Mesothelial cell of epicardium (in vitro differentiated cells): ENCODE measurements at places on chromosomes 13 and 19.

DNA sequence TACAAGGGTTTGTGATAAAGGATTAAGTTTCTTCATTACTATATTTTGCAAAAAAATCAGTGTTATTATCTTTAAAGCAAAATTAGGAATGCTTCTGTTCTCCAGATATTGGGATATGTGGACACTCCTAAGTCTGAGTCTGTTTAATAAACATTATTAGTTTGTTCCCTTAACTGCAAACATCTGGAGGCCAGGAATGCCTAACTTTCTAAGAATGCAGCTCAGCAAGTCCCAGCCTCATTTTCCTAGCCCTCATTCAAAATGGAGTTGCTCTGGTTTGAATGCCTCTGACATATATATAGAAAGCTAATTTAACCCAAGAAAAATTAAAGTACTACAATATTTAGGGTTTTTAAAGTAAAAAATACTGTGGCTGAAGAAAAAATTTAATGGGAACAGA is 33.6 kb upstream of the EDNRB start:
- H3K36me3 ChIP-seq: no peaks in the 10 kb centered on the region
- no peaks in the 10 kb centered on the region for H3K4me1 ChIP-seq
- H3K27me3 ChIP-seq: no peaks in the 10 kb centered on the region
- H3K4me3 ChIP-seq: no peak overlapping the region
- no peak overlapping the region for H3K27ac ChIP-seq

DNA sequence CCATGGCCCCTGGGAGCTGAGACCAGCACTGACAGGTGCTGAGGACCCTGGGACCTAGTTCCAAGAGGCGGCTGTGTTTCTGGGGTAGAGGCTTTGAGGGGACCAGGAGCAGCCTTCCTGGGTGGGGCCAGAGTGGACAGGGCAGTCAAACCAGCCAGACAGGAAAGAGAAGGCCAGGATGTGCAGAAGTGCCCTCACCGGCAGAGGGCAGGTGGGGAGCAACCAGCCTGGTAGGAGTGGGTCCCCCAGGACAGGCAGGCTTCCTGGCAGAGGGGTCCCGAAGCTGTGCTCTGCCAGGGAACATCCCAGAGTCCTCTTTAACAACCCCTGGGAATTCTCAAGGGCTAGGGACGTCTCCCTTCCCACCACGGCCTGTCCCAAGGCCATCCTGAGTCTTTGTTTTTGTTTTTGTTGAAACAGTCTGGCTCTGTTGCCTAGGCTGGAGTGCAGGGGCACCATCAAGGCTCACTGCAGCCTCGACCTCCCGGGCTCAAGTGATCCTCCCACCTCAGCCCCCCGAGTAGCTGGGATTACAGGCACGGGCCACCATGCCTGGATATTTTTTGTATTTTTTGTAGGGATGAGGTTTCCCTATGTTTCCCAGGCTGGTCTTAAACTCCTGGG is 3.0 kb upstream of the HIPK4 start:
- no peak overlapping the region for H3K27ac ChIP-seq
- H3K27me3 ChIP-seq: no peaks in the 10 kb centered on the region
- H3K36me3 ChIP-seq: no peaks in the 10 kb centered on the region
- H3K4me1 ChIP-seq: peaks cover 6% of the 10 kb centered on the region
- no peak for DNase-seq
- H3K4me3 ChIP-seq: no peak overlapping the region

DNA sequence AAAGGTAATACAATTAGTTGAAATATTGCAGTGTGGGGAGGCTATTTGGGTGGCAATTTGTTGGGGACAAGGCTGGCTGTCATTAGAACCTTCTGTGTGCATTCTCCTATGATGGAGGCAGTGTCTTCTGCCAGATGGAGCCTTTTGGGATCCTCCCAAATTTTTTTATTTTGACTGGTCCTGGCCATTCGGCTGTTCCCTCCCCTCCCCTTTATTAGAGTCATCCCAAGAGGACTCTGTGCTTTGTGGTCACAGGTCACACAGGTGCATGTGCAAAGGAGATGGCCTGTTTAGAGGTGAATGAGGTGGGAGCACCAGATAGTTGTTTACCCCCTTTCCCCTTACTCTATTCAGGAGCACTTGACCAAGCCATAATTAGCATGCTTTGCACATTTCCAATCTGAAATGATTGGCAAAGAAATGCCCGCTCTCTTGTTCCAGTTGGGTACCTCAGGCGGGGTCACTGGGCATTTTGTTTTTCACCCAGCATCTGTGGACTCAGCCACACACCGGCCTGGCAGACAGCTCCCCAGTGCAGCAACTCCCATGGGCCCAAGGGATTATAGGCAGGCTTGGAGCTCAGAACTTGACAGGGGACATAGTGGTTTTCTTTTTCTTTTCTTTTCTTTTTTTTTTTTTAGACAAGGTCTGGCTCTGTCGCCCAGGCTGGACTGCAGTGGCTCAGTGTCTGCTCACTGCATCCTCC is 19.8 kb downstream of the GATAD2A start:
- H3K27me3 ChIP-seq: no peaks in the 10 kb centered on the region
- DNase-seq: no peak
- no peak overlapping the region for H3K4me3 ChIP-seq
- H3K36me3 ChIP-seq: peaks cover 2% of the 10 kb centered on the region

- H3K27me3 ChIP-seq: peaks cover 42% of the 10 kb centered on the region
- peak overlapping the region; percentile 80 for H3K27ac ChIP-seq
- H3K4me1 ChIP-seq: peaks cover 10% of the 10 kb centered on the region
- H3K36me3 ChIP-seq: no peaks in the 10 kb centered on the region
These were observed 697 bp upstream of the DGKH start for GRCh38 chr13:42047561-42048341.

DNA sequence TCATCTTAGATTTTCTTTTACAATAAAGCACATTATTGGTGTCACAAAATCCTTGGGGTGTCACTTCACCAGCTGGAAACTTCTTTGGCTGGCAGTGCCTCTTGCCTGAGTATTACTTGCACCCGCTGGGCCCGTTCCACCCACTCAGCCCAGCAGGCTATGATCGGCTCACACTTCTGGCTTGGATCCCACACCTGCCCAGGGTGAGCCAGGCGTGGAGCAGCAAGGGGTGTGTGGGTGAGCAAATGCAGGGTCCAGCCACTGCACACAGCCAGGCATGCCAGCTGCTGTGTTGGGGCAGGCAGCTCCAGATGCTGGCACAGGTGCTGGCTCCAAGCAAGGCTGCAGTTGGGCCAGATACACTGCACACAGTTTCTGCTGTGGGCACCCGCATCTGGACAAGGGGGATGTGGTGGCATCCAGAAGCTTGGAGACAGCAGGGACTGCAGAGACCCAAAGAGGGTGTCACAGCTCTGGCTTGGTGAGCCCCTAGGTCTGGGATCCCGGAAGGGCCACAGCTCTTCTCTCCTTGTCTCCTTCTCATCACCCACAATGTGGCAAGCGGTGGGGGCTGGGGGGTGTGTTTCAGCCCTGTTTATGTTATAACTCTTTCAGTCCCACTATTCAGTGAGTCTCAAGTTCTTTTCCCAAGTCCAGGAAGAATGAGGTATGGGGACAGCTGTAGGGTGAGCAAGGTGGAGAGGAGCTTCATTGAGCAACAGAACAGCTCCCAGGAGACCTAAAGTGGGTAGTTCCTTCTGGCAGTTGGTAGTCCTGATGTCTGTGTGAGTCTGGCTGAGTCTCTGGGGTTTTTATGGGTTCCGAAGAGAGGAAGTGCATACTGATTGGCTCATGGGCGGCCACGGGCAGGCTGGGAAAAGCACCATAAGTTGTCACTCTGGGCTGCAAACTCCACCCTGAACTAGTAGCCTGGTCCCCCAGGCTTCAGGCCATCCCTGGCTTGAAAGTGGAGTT is 25.3 kb upstream of the TBC1D4 start:
- H3K4me1 ChIP-seq: no peaks in the 10 kb centered on the region
- no peaks in the 10 kb centered on the region for H3K36me3 ChIP-seq
- H3K4me3 ChIP-seq: no peak overlapping the region
- no peak overlapping the region for H3K27ac ChIP-seq
- DNase-seq: no peak

DNA sequence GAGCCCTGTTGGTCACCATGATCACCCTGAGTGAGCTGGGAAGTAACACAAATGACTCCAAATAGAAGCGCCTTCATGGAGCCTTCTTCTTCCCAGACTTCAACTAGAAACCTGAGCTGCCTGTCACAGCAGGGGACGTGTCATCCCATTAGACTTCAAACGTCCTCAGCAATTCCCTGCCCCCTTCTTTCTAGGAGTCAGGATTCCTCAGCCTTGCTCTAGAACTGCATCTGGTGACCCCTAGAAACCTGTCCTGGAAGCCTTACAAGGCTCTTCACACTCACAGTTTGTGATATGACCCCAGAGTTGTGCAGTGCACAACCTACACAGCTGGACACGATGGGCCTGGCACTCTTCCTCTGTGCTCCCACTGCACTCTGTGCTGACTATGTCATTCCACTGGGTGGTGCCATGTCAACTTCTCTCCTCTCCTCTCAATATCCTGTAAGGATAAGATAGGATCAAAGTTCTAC is 23.6 kb upstream of the TTYH1 start:
- H3K27me3 ChIP-seq: peaks cover 47% of the 10 kb centered on the region
- H3K27ac ChIP-seq: no peak overlapping the region
- H3K4me3 ChIP-seq: no peak overlapping the region
- DNase-seq: no peak
- H3K4me1 ChIP-seq: peaks cover 2% of the 10 kb centered on the region

- no peaks in the 10 kb centered on the region for H3K4me1 ChIP-seq
- H3K36me3 ChIP-seq: peaks cover 55% of the 10 kb centered on the region
- H3K27me3 ChIP-seq: no peaks in the 10 kb centered on the region
- no peak overlapping the region for H3K4me3 ChIP-seq
- no peak overlapping the region for H3K27ac ChIP-seq
These were observed 16.6 kb downstream of the MED4 start for GRCh38 chr13:48078251-48078656.
